Large intestine (tissue), 12 donors: ENCODE measurements at places on chromosomes 11 and 22.

GRCh38 chr22:27088026-27088425, 430.6 kb downstream of the MIAT start:
- DNase-seq, result no peak

- no peak for DNase-seq
These were observed 734 bp downstream of the ACR start for GRCh38 chr22:50738649-50739227.

DNA sequence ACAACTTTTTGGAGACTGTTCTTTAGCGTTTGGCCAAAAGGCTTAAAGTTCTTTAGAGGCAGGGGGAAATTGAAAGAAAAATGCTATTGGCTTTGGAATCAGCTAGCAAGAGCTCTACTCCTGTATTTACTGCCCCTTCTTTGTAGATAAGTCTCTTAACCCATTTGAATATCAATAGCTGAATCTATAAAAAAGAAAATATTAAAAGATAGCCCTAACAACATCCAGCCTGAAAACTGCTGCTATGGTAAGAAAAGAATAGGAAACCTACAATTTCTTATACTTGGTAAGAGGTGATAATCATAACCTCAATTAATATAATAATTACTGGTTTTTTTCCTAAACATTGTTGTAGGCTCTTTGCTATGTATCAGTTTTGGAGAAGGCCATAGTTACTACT, at the start of gene OR5B12:
Gene OR5B12 (minus strand): TSS at position 101 of the 400 bp plus-strand sequence. CDS start 2,085 bp downstream, outside the sequence.
- no peak for DNase-seq

- DNase-seq, result no peak
These were observed 9.6 kb downstream of the QSER1 start for GRCh38 chr11:32902089-32902665.

- no peak for DNase-seq
These were observed 5.6 kb downstream of the DUSP18 start for GRCh38 chr22:30662040-30662439.

DNA sequence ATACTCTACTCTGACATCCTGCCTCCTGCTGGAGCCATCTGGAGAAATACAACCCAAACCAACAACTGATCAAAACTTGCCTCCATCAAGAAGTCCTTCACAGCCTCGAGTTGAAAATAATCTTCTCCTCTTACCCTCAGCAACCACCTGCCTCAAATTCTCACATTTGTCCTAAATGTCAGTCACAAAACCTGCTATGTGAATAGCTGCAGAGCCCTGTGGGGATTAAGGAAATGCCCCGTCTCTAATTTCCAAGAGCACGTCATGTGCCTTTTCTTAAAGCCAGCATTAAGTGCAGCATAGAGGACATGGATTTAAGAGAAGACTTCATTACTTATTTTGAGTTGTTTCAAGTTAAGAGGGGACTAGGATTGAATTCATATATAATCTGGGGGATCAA, 105.9 kb downstream of the TRPC6 start:
- DNase-seq, result no peak

GRCh38 chr11:19382131-19382611, 141.4 kb upstream of the E2F8 start:
- no peak for DNase-seq
